ENCODE measurements at places on chromosomes 2 and 18.

GRCh38 chr2:173719471-173719870 is 245.7 kb downstream of the SP3 start:
- DNase-seq: no peak

DNA sequence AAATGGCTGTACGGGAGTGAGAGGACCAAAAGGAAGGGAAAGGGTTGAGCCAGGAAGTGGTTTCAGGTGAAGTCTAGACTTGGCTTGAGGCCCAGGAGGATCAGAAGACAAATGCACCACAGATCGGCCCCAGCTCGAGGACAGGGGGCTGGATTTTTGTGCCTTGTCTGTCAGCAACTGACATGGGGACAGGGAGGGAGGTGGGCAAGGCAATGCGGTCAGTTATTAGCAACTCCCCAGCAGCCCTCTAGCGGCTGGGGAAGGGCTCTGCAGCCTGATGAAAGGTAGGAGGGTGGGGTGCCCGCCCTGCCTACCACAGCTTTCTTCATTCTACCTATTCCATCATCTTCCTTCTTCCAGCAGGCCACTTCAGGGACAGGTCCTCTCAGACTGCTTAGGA is 50.0 kb downstream of the CPO start:
- DNase-seq: no peak

- DNase-seq: no peak
Measured at GRCh38 chr2:119574864-119575263, 30.6 kb downstream of the CFAP221 start.

GRCh38 chr2:113133704-113134598 is 6.6 kb downstream of the IL1RN start:
- no peak for DNase-seq

- DNase-seq: no peak
Measured at GRCh38 chr2:117359266-117359914, 455.1 kb upstream of the DDX18 start.

DNA sequence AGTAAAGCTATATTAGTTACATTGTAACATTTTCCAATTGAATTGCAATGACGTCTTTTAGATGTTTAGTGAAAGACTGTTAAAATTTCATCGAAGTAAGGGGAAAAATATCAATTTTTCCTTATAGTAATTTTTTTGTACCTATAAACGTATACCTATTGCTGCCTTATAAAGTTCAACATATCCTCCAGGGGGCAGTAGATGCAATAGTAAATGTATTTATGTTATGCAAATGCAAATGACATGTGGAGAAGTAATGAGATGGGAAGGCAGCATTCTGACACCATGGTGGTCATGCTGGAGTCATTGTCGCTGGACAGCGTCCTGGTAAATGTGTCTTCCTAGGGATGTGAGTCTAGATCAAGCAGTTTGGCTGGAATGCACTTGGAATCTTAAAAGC is 38.7 kb downstream of the MSTN start:
- DNase-seq: no peak

GRCh38 chr2:122261911-122262310 is 506.5 kb downstream of the TSN start:
- DNase-seq: no peak

GRCh38 chr2:65057054-65057375 is 799 bp downstream of the CEP68 start:
- DNase-seq: no peak

- DNase-seq: no peak
Measured at GRCh38 chr2:177165061-177165583, 47.5 kb upstream of the HNRNPA3 start.

DNA sequence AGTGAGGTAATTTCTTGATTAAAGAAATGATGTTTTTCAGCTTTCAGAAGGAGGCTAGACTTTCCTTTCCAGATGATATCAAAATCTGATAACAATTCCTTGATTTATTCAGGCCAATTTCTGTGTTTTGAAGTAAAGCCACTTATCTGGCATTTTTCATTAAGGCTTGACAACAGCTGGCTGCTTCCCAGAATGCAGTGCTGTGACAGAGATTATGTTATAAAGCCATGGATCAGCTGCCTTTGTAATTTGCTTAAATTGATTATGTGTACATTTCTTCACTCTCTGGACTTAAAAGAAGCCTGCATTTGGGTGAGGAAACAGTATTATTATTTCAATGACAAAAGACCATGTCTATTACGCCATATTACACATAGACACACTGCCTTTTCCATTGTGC is 136.0 kb downstream of the PLCL1 start:
- no peak for DNase-seq

DNA sequence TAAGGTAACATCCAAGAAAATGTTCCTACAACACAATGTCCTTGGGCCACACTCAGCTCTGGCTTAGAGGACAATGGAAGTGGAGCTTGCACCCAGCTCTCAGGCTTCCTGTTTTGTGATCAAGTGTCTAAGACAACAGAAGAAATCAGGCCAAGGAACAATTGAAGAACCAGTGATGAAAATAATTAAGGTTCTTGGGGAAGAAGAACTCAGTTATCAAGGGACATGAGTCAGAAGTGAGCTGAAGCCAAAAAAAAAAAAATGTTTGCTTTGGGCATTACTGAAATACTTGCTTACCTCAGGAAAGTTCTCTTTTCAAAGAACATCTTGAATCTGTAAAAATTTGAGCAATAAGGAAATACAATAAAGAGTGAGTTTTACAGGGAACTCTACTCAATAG is 299.0 kb downstream of the FBXO15 start:
- DNase-seq: no peak

GRCh38 chr2:46978723-46979122 is 63.1 kb upstream of the MCFD2 start:
- DNase-seq: no peak

- DNase-seq: no peak
Measured at GRCh38 chr2:31216734-31217133, 581 bp downstream of the CAPN14 start.

DNA sequence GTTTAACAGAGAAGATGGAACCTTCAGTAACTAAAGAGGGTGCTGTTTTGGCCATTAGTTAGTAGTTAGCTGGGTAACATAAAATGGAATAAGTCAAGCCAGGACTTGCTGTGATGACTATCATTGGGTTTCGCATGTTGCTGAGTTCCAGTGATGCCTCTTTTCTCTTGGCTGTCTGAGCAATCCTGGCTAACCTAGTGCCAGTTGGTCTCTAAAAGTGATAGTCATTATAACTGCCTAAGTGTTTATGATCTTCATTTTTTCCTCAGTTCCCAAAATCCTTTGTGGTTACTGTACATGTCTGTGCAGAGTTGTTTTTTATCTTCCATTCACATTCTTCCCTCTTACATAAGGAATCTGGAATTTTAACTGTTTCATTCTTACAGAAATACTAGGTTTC is 33.4 kb downstream of the WDR43 start:
- no peak for DNase-seq

GRCh38 chr2:1937066-1937465 is 192.8 kb upstream of the PXDN start:
- no peak for DNase-seq

- no peak for DNase-seq
Measured at GRCh38 chr2:6793913-6794312, 71.8 kb downstream of the CMPK2 start.

All from T-cell (primary cell).